ENCODE measurements at places on chromosomes 3 and 15.

- DNase-seq = no peak
These were observed 984 bp downstream of the RNU6-1 start for GRCh38 chr15:67838789-67839332.

DNA sequence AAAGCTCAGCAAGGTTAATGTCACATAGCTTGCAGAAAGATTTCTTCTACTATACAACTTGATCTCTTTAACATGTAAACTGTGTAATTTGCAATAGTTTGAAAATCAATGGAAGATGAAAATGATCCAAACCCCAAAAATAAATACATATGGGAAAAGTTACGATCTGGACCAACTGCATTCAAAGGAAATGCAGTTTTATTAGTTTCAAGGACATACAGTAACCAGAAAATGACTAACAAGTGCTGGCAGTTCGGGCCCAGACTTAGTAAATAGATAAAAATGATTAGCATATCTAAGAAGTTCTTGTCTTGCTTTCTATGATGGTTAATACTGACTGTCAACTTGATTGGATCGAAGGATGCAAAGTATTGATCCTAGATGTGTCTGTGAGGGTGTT, 37.3 kb upstream of the LEKR1 start:
- no peak for DNase-seq

GRCh38 chr3:172968646-172969045, 172.4 kb downstream of the SPATA16 start:
- DNase-seq = no peak

GRCh38 chr15:48395521-48396011, 64.3 kb downstream of the DUT start:
- DNase-seq = no peak

- DNase-seq = no peak
These were observed at the start of gene TGM4 for GRCh38 chr3:44874308-44874707. TSS of gene TGM4 (plus strand) at chr3:44874608. CDS start at chr3:44874679, 71 bp downstream.

GRCh38 chr3:169992156-169992555, 25.5 kb downstream of the SEC62 start:
- no peak for DNase-seq

GRCh38 chr15:80978685-80979329, 10.8 kb downstream of the MESD start:
- no peak for DNase-seq

GRCh38 chr15:90716317-90716975, 700 bp upstream of the BLM start:
- DNase-seq = no peak
